ENCODE measurements at places on chromosomes 7 and 10.

- DNase-seq = peak; percentile 90
These were observed 1.8 kb downstream of the C10orf95 start for GRCh38 chr10:102449321-102450123.

- no peak for DNase-seq
These were observed 133.6 kb upstream of the JCAD start for GRCh38 chr10:30192846-30193608.

- no peak for DNase-seq
These were observed 28.2 kb downstream of the ADK start for GRCh38 chr10:74179111-74179710.

- no peak for DNase-seq
These were observed 76.2 kb upstream of the KIF5B start for GRCh38 chr10:32132357-32132946.

GRCh38 chr10:73366381-73367298, 8.0 kb upstream of the CFAP70 start:
- no peak for DNase-seq

- DNase-seq = peak; percentile 45
These were observed 4.2 kb downstream of the IGFBP1 start for GRCh38 chr7:45892407-45893035.

DNA sequence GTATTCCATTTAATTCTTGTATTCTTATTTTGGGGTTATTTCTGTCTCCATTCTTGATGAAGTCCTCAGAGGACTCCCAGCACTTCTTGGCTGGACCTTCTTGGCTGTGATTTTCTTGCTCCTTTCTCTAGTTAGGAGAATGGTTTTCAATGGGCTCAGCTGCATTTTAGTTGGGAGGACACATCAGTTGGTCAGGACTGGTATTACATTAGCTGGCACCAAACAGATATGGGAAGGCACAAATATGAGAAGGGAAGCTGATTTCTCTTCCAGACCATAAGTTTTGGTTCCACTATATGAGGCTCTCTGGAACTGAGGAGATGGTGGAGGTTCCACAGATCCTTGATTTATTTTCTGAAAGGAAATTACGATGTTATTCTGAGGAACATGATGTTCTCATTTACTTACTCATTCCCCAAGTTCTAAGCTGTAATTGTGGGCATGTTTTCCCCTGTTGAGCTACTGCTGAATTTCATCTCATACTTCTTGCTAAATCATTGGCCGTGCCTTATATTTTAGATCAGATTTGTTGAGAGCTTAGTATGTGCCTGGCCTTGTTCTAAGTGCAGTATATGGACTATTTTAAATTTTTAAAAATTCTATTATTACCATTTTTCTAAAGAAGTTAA, 261.0 kb downstream of the THSD7A start:
- DNase-seq = no peak

- peak; percentile 51 for DNase-seq
These were observed 3.4 kb downstream of the TCF7L2 start for GRCh38 chr10:112953174-112954159.

- DNase-seq = no peak
These were observed 751.9 kb upstream of the POT1 start for GRCh38 chr7:125681508-125681907.

DNA sequence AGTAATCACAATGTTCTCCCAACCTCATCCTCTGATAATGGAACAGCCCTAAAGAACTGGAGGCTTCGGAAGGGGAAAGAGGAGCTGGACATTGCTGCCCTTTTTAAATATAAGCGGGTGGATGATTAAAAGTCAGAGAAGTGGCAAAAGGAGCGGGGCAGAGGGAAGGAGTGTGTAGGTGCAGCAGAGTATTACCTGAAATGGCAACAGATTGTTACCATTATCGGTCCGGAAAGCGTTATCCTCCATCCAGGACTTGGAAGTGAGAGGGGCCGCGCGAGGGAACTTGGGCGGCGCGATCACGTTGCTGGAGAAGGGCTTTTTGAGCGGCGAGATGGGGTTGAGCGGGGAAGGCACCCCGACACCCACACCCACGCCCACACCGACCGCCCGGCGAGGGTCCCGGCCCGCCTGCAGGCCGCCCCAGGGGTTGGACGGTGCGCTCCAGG, 51.7 kb downstream of the CPEB3 start:
- DNase-seq = no peak

DNA sequence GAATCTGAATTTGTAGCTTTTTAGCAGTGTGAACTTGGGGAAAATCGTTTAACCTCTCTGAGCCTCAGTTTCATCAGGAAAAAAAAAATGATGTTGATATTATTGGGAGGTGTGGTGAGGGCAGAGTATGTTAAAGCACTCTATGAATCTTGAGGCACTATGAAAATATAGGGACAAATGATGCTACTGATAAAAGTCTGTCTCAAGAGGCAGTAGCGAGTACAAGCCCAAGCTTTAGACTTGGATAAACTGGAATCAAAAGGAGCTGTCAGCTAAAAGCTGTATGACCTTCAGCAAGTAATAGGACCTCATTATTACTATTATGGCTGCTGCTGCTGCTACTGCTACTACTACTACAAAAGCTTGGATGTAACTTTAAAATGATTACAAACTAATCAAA, 8.4 kb downstream of the ZNF277 start:
- DNase-seq = no peak

- DNase-seq = no peak
These were observed 128.0 kb upstream of the CACUL1 start for GRCh38 chr10:118882741-118883140.

DNA sequence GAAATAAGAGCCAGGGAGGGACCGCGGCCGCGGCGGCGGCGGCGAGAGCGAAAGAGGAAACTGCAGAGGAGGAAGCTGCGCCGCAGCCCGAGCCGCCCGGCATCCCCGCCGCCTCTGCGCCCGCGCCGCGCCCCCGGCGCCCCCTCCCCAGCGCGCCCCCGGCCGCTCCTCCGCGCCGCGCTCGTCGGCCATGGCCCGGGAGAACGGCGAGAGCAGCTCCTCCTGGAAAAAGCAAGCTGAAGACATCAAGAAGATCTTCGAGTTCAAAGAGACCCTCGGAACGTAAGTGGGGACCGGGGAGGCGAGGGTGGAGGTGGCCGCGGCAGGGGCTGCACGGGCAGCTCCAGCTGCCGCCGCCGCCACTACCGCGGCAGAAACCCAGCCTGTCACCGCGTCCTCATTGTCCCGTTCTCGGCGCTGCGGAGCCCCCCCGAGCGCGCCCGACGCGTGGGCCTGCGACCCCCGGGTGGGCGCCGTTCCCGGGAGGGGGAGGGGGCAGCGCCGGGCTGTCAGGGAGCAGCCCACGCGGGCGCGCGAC, 351 bp downstream of the CAMK1D start:
- DNase-seq = no peak

GRCh38 chr7:47937065-47937687, 11.1 kb downstream of the PKD1L1 start:
- DNase-seq = no peak

- no peak for DNase-seq
These were observed 115.7 kb downstream of the PRKAG2 start for GRCh38 chr7:151761231-151761630.

GRCh38 chr10:48454302-48455054, 148.0 kb downstream of the MAPK8 start:
- no peak for DNase-seq

GRCh38 chr7:15853832-15854470, 167.5 kb upstream of the MEOX2 start:
- no peak for DNase-seq

GRCh38 chr10:119468542-119469324, 73.8 kb downstream of the RGS10 start:
- no peak for DNase-seq

- no peak for DNase-seq
These were observed 138.5 kb downstream of the SLIT1 start for GRCh38 chr10:97047083-97047736.

DNA sequence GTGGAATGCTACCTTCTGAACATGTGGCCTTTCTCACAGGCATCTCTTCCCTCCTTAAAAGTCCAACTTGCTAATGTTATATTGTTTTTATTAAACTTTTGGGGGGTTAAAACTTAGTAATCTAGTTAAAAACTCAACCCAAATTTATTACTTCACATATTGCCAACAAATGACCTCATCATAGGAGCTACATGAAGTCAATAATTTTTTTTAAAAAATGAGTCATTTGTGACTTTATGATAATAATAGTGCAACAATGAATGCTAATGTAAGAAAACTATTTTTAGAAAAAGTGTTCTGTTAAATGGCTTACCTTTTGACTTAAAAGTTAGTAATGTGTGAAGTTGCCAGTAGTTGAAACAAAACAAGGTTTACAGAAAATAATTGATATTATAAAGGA, 325.9 kb upstream of the FZD1 start:
- DNase-seq = no peak

- no peak for DNase-seq
These were observed 155.7 kb downstream of the SORCS3 start for GRCh38 chr10:104796823-104797222.

DNA sequence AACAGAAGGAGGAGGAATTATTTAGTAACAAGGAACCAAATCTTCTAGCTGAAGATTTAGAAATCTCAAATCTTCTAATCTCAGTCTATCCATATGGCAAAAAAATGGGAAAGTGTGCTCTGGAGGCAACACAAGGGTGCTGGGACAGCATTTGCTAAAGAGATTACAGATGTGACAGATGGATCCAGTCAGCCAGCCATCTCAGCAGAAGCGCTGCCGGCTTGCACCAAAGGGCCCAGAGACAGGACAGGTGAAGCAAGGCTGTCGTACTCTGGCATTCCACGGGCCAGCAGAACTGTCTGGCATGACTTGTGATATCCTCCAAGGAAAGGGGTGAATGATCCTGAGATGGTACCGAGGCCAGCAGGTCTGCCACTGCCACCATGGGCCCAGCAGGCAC, 45.7 kb upstream of the GJD4 start:
- no peak for DNase-seq

DNA sequence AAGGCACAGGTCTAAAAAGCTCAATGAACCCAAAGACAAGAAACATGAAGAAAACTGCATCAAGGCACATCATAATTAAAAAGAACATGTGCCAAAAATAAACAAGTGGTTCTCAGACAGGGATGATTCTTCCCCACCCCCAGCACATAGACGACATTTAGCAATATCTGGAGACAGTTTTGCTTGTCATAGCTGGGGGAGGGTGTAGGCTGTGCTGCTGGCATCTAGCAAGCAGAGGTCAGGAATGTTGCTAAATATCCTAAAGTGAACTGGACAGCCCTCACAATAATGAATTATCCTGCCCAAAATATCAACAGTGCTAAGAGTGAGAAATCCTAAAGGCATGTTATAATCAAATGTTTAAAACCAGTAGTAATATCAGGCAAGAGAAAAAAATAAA, 122.6 kb downstream of the MICU1 start:
- DNase-seq = no peak

DNA sequence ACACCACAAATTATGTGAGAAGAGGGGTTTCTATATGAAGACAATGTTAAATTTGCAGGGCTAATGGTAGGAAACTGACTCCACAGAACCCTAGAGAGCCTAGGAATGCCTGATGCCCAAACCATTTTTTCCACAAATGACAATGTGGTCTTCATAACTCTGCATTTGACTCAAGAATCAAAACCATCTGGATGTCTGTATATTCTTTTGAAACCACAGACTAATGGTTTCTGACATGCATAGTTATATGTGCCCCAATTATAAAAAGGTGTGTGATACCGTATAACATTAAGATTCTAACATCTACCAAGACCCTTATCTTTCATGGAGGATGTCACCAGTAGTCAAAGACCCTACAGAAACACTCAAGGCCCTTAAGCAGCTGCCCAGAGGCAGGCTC, 20.3 kb downstream of the SEC61G start:
- no peak for DNase-seq

DNA sequence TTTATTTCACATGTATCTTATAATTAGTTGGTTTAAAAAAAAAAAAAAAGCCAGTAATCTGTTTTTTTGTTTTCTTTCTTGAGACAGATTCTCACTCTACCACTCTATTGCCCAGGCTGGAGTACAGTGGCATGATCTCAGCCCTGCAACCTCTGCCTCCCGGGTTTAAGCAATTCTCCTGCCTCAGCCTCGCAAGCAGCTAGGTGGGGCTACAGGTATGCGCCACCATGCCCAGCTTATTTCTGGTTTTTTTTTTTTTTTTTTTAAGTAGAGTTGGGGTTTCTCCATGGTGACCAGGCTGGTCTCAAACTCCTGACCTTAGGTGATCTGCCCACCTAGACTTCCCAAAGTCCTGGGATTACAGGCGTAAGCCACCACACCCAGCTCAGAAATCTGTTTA, 34.1 kb upstream of the CAPZA2 start:
- no peak for DNase-seq

DNA sequence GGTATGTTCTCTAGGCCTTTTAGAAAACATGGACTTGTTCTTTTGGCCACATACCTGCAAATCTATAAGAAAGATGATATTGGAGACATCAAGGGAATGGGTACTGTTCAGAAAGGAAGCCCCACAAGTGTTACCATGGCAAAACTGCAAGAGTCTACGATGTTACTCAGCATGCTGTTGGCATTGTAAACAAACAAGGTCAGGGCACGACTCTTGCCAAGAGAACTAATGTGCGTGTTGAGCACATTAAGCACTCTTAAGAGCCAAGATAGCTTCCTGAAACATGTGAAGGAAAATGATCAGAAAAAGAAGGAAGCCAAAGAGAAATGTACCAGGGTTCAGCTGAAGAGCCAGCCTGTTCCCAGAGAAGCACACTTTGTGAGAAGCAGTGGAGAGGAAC, 37.1 kb downstream of the SDK1 start:
- DNase-seq = no peak

GRCh38 chr7:75756991-75757676, 14.9 kb downstream of the CCL26 start:
- DNase-seq = no peak

DNA sequence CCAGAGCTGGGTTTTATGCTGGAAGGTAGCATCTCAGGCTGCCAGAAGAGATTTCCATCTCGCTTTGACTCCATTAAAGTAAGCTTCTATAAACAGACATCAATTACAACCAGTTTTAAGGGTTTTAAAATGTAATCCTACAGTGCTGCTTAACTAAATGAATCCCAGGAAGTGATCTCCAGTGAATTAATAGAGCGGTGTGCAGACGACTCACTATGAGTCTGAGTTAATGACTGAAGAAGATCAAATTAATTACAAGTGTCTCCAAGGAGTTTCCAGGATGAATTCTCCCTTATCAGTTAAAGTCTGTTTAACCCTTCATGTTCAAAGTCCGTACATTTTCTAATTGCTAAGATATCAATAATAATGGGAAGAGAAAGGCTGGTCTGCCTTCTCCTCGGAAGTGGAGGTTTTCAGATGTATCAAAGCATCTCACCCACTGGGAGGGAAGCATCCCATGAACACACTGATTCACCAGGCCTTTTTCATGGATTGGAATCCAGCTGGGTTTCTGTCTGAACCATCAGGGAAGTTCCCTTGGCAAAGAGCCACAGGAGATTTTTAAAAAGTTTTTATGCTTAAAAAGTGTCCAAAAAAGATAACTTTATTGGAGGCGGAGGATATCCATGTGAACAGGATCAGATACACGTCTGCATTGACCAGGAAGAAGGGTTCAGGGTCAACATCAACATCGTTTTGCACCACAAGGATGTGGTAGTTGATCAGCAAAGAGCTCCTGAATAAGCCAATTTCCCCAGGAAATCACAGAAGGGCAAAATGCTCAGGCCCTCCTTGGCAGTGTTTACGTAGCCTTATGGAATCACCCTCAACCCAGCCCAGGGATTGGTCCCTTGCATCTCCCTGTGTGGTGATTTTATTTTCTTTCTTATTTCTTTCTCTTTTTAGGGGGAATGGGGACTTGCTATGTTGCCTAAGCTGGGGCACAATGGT, 288.2 kb downstream of the POU6F2 start:
- DNase-seq = no peak

- no peak for DNase-seq
These were observed 592.9 kb upstream of the NRP1 start for GRCh38 chr10:33927347-33927746.
